Mononuclear cell (primary cell): ENCODE measurements at places on chromosomes 2 and 18. TPM values are rescaled to one million over a fixed set of nuclear protein-coding genes. Genes with fewer than 3 reads are reported as not detected.

Gene FAM110C
- total RNA-seq = 0.52 TPM

Gene DNAH7
- 0.10 TPM for total RNA-seq

Gene GLI2
- total RNA-seq = not detected

Gene MALT1
- total RNA-seq = 127 TPM

Gene IGFBP5
- 0.21 TPM for total RNA-seq

Gene PAX3
- 0.21 TPM for total RNA-seq

Gene CTAGE1
- 0.10 TPM for total RNA-seq

Gene KCNG2
- 0.10 TPM for total RNA-seq

Gene ALK
- total RNA-seq = not detected

Gene ZBTB7C
- not detected for total RNA-seq

Gene TMEM150A
- 3.1 TPM for total RNA-seq

Gene PLEK
- 474 TPM for total RNA-seq

Gene CIB4
- not detected for total RNA-seq

Gene XIRP2
- 0.10 TPM for total RNA-seq

Gene NOSTRIN
- 2.0 TPM for total RNA-seq

Gene FHL2
- 2.2 TPM for total RNA-seq

Gene FOXD4L1
- 0.10 TPM for total RNA-seq

Gene LINC00305
- not detected for total RNA-seq

Gene GAD1
- not detected for total RNA-seq

Gene IL1B
- total RNA-seq = 3,994 TPM

Gene ZNF396
- 0.52 TPM for total RNA-seq

Gene IFT172
- 5.9 TPM for total RNA-seq

Gene TRPM8
- total RNA-seq = not detected

Gene SUCLG1
- 50.4 TPM for total RNA-seq

Gene LRRC30
- not detected for total RNA-seq

Gene PRSS56
- not detected for total RNA-seq

Gene CCDC68
- not detected for total RNA-seq

Gene AQP12B
- not detected for total RNA-seq

Gene PID1
- total RNA-seq = 8.4 TPM

Gene HPCAL1
- total RNA-seq = 34.7 TPM

Gene NEU2
- total RNA-seq = not detected

Gene UNC80
- total RNA-seq = not detected

Gene DCDC2C
- total RNA-seq = not detected

Gene ABCG5
- total RNA-seq = not detected

Gene PECR
- total RNA-seq = 8.1 TPM

Gene LCT
- total RNA-seq = 0.10 TPM

Gene NETO1
- 1.5 TPM for total RNA-seq

Gene SLC30A3
- not detected for total RNA-seq

Gene GALNT5
- under 0.01 TPM for total RNA-seq

Gene KIAA2012
- total RNA-seq = not detected

Gene RGPD3
- 1.5 TPM for total RNA-seq

Gene PDE11A
- under 0.01 TPM for total RNA-seq

Gene UGT1A9
- not detected for total RNA-seq

Gene ATOH8
- total RNA-seq = 1.3 TPM

Gene FEV
- total RNA-seq = not detected

Gene SH3RF3
- 2.2 TPM for total RNA-seq

Gene MGAT5
- total RNA-seq = 41.3 TPM

Gene PTPRM
- 8.0 TPM for total RNA-seq

Gene SKOR2
- total RNA-seq = not detected

Gene UGT1A4
- not detected for total RNA-seq
